ENCODE measurements at places on chromosomes 12 and 14. TPM values are rescaled to one million over a fixed set of nuclear protein-coding genes. Genes with fewer than 3 reads are reported as not detected.
A peak's percentile ranks its signal among the peaks of the same experiment; 100 is the strongest.

The LRRC10 gene
- polyA plus RNA-seq, result not detected

The SLC5A8 gene
- 0.16 TPM for polyA plus RNA-seq

The MDP1 gene
- 18.8 TPM for polyA plus RNA-seq

The RAPGEF3 gene
- polyA plus RNA-seq, result 2.5 TPM

The CFAP54 gene
- polyA plus RNA-seq, result not detected

The DBX2 gene
- 0.01 TPM for polyA plus RNA-seq

The EML5 gene
- polyA plus RNA-seq, result 0.70 TPM

DNA sequence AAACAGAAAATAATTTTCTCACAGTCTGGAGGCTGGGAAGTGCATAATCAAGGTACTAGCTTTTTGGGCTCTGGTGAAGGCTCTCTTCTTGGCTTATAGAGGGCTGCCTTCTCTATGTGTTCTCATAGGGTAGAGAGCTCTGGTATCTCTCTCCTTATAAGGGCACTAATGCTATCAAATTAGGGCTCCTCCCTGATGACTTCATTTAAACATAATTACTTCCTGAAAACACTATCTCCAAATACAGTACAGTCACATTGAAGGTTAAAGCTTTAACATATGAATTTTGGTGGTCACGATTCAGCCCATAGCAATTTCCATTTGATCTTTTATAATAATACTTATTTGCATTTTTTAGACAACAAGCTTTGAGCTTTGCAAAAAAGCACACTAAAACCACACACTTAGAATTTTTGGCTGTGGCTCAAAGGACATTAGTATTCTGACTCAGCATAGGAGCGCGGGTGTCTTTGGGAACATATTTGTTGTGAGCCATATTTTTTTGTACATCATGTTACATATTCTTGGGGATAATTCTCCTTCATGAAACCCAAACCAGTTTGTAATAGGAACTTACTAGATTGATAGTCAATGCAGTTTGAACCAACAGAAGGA lies 808.1 kb upstream of the FBXO33 start:
- H3K4me1 ChIP-seq, result no peaks in the 10 kb centered on the region
- no peaks in the 10 kb centered on the region for H3K27me3 ChIP-seq
- H3K36me3 ChIP-seq, result no peaks in the 10 kb centered on the region
- no peak for DNase-seq
- H3K27ac ChIP-seq, result no peak overlapping the region
- H3K4me3 ChIP-seq, result no peak overlapping the region

GRCh38 chr14:101927859-101928258 lies 36.5 kb upstream of the DYNC1H1 start:
- peak; percentile 30 for DNase-seq
- H3K27ac ChIP-seq, result no peak overlapping the region
- H3K4me1 ChIP-seq, result no peaks in the 10 kb centered on the region
- peaks cover 34% of the 10 kb centered on the region for H3K36me3 ChIP-seq
- no peaks in the 10 kb centered on the region for H3K27me3 ChIP-seq
- no peak overlapping the region for H3K4me3 ChIP-seq

DNA sequence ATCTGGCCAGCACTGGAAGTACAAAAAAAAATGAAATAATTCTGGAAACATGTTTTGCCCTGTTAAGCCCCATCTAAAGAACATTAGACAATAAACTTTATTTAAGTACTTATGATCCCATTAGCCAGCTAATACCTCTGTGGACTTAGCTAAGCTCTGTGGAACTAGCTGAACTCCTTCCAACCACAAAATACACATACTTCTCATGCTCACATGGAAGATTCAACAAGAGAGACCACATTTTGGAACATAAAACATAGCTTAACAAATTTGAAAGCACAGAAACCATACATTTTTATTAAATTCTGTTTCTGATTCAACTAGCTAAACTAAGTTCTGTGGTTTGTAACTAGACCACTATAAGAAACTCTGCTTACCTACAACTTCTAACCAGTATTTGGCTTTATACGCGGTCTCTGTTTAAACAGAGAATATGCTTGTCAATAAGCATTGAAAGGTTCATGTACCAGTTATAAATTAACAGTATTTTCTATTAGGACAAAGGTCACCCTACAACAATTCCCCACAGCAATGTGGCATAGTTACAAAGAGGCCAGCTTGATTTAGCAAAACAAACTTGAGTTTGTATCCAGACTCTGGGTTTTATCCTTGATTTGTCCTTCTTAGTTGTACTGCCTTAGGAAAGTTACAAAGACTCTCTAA lies 300.1 kb downstream of the C12orf50 start:
- DNase-seq, result peak; percentile 34
- no peaks in the 10 kb centered on the region for H3K4me1 ChIP-seq
- no peaks in the 10 kb centered on the region for H3K27me3 ChIP-seq
- H3K27ac ChIP-seq, result no peak overlapping the region

- H3K4me1 ChIP-seq, result no peaks in the 10 kb centered on the region
- DNase-seq, result no peak
- no peak overlapping the region for H3K4me3 ChIP-seq
Observed at GRCh38 chr12:31393004-31393550, 67.1 kb upstream of the SINHCAF start.

- DNase-seq, result peak; percentile 95
- H3K27me3 ChIP-seq, result no peaks in the 10 kb centered on the region
- no peak overlapping the region for H3K4me3 ChIP-seq
Observed at GRCh38 chr14:93103392-93104080, 12.2 kb downstream of the ITPK1 start.

GRCh38 chr12:121810234-121810817 lies 6.5 kb downstream of the SETD1B start:
- DNase-seq, result no peak
- no peak overlapping the region for H3K27ac ChIP-seq
- H3K36me3 ChIP-seq, result peaks cover 20% of the 10 kb centered on the region
- no peaks in the 10 kb centered on the region for H3K27me3 ChIP-seq

- H3K4me3 ChIP-seq, result no peak overlapping the region
- no peak overlapping the region for H3K27ac ChIP-seq
- DNase-seq, result no peak
- no peaks in the 10 kb centered on the region for H3K36me3 ChIP-seq
- H3K27me3 ChIP-seq, result no peaks in the 10 kb centered on the region
- no peaks in the 10 kb centered on the region for H3K4me1 ChIP-seq
Observed at GRCh38 chr12:76674669-76675315, 89.1 kb upstream of the ZDHHC17 start.

- H3K36me3 ChIP-seq, result no peaks in the 10 kb centered on the region
- H3K4me1 ChIP-seq, result no peaks in the 10 kb centered on the region
- H3K27me3 ChIP-seq, result no peaks in the 10 kb centered on the region
- H3K27ac ChIP-seq, result no peak overlapping the region
- H3K4me3 ChIP-seq, result no peak overlapping the region
Observed at GRCh38 chr12:58701536-58701935, 218.8 kb downstream of the LRIG3 start.

- peaks cover 6% of the 10 kb centered on the region for H3K4me1 ChIP-seq
- DNase-seq, result peak; percentile 74
- no peaks in the 10 kb centered on the region for H3K36me3 ChIP-seq
- H3K27me3 ChIP-seq, result no peaks in the 10 kb centered on the region
Observed at GRCh38 chr14:21109377-21110138, 8.7 kb downstream of the TMEM253 start.

GRCh38 chr14:66240105-66240504 lies 246.1 kb upstream of the CCDC196 start:
- no peak overlapping the region for H3K4me3 ChIP-seq
- H3K27ac ChIP-seq, result no peak overlapping the region
- no peak for DNase-seq
- no peaks in the 10 kb centered on the region for H3K36me3 ChIP-seq
